Lower leg skin (tissue), 4 donors: ENCODE measurements at places on chromosomes 12 and 14.

- no peak for DNase-seq
These were observed 74.4 kb upstream of the CRY1 start for GRCh38 chr12:107167756-107168155.

- DNase-seq: no peak
These were observed 44.8 kb downstream of the SSPN start for GRCh38 chr12:26239852-26240815.

DNA sequence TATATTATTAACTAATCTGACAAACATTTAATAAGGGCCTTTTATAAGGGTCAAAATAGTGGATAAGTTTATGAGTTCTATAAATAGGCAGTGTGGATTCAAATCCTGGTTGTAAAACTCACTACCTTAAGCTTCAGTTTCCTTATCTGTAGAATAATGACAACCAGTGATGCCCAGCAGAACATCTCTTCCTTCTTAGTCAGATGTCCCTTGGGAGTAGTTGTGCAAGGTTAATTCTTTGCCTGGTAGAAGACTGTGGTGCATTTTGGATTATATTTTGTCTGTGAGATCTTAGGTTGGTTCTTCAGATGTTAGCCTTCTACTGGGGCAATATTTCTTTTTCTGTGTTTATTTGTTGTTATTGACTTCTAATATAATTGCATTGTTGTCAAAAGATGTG is 59.5 kb downstream of the ARID2 start:
- no peak for DNase-seq

GRCh38 chr14:65686761-65687160 is 274.2 kb downstream of the FUT8 start:
- no peak for DNase-seq

DNA sequence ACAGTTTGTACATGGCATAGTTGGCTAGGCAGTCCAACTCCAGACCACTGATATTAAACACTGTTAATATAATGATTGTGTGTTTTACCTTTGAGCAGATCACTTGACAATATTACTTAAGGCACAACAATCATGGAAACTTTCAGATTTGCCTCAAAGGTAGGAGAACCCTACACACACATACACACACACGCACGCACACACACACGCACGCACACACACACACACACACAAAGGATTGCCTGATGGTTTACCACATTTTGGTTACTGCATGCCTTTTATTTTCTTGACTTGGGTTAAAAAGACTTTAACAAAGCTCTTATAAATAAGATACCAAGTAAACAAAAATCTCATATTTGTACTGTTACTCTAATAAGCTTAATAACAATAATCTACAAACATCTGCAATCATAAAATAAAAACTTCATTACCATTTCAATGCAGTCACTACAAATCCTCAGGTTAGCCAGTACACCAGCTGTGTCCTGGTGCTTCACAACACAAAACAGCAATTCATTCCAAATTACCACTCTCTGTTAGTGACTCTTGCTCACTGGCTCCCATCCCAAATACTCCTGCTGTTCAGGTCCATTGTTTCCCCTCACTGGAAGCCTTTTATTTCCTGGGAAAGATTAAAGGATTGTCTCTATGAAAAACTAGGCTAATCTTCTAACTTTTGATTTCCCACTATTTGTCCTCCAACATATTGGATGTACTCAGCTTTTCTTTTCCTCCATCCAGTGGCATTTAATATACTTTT is 175.2 kb upstream of the ATP2B1 start:
- DNase-seq: no peak

GRCh38 chr12:55700255-55701018 is 7.3 kb downstream of the ITGA7 start:
- no peak for DNase-seq

DNA sequence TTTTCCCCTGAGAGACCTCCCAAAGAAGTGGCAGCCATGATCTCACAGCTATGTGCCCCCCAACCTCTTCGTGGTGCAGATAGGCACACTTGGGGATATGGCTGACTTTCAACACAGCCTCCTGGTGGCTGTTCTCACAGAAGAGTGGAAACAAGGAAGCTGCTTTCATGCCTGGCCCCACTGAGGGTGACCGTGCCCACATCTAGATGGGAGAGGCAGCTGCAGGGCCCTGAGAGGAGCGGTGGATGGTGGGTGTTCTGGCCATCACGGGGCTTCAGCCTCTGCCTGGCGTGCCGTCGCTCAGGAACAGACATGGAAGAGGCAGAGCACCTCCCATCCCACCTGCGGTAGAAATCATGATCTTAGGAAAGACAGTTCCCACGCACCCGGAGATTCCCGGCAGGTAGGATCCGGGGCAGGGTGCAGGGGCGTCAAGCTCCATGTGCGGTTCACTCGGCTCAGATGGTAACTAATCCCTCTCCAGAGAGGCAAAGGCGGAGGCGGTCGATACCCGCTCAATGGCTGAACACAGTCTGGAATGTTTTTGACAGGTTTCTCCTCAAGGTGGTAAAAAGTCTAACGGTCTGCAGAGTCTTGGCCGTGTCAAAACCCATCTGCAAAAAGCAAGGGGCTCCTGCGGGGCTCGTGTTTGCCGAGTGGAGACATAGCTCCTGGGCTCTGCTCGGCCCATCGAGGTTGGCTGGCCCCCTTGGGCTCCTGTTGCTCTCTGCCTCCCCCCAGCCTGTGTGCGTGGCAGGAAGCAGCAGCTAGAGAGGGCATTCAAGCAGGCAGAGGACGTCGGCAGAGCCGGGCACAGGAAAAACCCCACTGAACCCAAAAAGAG is 225.2 kb upstream of the RTL1 start:
- DNase-seq: no peak

GRCh38 chr12:99736760-99737269 is 89.3 kb downstream of the GARIN6 start:
- no peak for DNase-seq

DNA sequence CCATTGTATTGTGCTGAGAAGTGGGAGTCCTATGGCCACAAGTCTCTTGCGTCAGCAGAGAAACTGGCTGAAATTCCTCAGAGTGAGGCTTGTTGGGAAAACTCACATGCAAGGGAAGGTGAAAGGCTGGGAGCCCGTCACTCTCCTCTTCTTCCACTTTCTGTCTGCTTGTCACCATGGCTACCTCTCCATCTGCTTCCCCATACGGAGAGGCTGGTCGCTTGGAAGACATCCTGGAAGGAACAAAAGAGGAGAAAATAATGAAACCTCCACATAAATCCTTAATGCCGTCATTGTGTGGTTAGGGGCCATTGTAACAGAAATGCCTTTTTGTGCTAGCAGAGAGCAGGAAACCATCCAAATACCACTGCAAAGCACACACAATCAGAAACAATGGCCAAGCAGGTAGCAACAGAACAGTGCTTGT is 53.7 kb downstream of the SOX5 start:
- DNase-seq: no peak

GRCh38 chr14:64951724-64952123 is 9.2 kb upstream of the GPX2 start:
- peak; percentile 68 for DNase-seq

GRCh38 chr14:50844391-50844790 is 13.4 kb upstream of the NIN start:
- DNase-seq: no peak

DNA sequence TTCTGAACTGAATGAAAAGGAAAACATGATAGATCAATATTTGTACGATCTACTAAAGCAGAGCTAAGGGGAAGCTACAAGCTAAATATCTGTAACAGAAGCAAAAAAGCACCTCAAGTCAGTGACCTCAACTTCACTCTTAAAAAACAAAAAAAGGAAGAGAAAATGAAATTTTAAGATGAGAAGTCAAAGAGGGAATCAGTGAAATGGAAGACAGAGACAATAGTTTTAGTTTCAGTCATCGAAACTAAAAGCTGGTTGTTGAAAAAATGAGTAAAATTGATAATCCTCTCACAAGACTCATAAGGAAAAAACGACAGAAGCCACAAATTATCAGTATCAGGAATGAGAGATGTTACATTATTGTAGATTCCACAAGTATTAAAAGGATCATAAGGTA is 11.9 kb upstream of the SLC2A13 start:
- no peak for DNase-seq

DNA sequence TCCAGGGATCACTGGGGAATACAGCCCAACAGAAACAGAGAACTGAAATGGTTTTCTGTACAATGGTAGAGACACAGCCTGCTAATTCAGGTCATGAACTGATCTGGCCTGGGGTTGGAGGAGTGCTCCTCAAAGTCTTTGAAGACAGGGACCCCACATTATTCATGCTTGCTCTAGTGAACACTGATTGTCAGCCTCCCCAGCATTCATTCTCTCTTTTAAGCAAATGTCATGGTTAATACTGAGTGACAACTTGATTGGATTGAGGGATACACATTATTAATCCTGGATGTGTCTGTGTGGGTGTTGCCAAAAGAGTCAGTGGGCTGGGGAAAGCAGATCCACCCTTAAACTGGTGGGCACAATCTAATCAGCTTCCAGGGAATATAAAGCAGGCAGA is 288.4 kb upstream of the NOS1 start:
- DNase-seq: no peak

GRCh38 chr14:103118663-103119404 is 4.4 kb upstream of the TNFAIP2 start:
- no peak for DNase-seq

GRCh38 chr12:75655315-75655806 is 144.0 kb upstream of the KRR1 start:
- DNase-seq: no peak

GRCh38 chr12:20656600-20656999 is 38.5 kb upstream of the SLCO1C1 start:
- DNase-seq: no peak

GRCh38 chr12:90905691-90906370 is 49.1 kb downstream of the CCER1 start:
- DNase-seq: no peak

DNA sequence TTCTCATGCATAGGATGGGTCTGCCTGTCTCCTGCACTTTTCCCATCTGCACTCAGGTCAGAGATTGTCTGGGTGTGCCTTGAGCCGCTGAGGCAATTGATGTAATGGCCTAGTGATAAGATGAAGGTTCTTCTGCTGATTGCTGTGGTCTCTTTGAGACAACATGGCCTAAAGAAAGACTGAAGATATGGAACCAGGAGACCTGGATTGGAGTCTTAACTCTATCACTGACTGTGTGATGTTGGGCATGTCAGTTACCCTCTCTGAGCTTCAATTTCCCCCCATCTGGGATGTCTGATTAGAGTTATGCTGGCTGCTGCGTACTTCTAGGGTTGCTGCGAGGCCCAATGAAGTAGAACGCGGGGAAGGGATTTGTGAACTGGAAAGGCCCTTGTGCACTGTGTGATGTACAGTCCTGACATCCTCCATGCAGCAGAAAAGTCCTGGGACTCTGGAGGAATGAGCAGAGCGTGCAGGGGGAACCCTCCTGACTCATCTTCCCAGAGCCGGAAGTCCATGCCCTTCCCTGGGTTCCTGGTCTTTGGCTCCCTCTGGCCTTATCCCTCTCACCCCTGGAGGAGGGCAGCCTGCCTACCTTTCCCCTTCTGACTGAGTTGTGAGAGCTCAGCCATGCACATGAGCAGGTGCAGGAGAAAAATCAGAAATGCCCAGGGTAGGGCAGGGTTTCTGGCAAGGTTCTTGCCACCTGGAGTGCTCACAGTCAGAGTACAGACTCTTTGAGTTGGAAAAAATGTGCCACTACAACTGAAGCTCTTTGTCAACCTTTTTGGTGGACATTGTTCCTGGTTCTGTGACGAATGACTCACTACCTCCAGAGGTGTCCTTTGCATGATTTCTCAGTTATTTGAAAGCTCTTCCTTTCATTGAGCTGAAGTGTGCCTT is 21.1 kb downstream of the PLEKHD1 start:
- DNase-seq: peak; percentile 52

- peak; percentile 42 for DNase-seq
These were observed 11.1 kb downstream of the BAG5 start for GRCh38 chr14:103551338-103551762.

DNA sequence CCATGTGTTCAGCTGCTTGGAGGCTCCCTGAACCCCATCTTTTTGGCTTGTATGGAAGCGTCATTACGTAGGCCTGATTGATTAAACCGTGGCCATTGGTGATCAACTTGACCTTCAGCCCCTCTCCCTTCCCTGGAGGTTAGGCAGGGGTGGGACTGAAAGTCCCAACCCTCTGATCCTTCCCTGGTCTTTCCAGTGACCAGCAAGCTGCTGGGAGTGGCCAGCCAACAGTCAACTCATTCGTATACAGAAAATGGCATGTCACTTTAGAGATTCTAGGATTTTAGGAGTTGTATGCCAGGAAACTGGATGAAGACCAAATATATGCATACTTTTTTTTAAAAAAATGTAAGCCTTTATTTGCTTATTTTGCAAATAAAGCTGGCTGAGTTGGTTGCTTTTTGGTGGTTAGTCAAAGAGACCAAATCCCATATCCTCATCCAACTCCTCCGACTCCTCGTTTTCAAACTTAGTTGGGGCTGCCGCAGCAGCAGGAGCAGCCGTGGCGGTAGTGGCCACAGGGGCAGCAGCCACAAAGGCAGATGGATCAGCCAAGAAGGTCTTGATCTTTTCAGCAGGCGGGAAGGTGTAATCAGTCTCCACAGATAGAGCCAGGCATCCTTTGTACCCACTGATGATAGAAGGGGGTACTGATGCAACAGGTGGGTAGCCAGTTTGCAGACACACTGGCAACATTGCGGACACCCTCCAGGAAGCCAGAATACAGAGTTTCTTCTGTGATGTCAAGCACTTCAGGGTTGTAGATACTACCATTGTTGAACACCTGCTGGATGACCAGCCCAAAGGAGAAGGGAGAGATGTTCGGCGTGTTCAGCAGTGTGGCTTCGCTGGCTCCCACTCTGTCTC is 16.6 kb downstream of the NFKBIA start:
- DNase-seq: no peak

DNA sequence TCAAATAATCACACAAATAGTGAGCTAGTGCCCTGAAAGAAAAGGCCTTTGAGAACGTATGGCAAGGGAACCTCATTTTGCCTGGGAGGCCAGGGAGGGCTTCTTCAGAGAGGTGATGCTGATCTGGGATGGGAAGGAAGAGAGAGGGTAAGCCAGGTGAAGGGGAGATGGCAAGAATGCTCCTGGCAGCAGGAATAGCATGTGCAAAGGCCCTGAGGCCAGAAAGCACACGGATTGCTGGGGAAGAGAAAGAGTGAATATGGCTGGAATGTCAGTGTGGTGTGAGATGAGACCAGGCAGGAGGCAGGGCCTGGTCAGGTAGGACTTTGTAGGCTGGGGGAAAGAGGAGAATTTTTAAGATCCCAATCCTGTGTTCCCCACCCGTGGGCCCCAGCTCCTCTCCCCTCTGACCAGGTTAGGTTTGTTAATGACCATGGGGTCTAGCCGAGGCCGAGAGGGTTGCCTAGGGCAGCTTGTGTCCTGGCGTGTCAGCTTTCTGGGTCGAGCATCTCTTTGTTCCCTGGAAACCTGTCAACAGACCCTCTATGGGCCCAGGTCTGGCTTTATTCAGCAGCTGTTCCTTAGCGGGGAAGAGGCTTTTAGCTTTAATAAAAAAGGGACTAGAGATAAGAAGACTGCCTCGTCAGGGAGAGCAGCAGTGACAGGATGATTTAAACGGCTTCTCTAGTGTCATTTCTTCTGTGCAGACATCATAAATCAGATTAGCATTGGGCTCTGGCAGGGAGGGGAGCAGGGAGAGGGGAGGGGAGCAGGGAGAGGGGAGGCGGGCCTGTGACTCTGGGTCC is 123.4 kb downstream of the ADCK1 start:
- no peak for DNase-seq
